ENCODE measurements at places on chromosomes 5 and 9. TPM values are rescaled to one million over a fixed set of nuclear protein-coding genes. Genes with fewer than 3 reads are reported as not detected.

ECSCR gene
- not detected for total RNA-seq

GRCh38 chr5:76372323-76373054 lies 30.6 kb upstream of the IQGAP2 start:
- DNase-seq = no peak

LRRC70 gene
- total RNA-seq = 0.84 TPM

DNA sequence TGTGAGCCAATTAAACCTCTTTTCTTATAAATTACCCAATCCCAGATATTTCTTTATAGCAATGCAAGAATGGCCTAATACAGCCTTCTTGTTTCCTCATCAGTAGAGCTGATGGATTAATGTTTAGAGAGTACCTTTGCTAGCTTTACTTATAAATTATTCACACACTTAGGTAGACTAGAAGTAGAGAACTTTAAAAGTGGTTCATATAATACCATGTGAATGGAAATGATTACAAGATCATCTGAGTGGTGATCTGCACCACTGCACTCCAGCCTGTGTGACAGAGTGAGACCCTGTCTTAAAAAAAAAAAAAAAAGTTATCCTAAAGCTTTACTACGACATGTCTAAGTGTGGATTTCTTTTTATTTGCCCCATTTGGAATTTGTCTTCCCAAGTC lies 23.2 kb upstream of the LRRTM2 start:
- DNase-seq = no peak

CDC20B gene
- not detected for total RNA-seq

INSYN2B gene
- not detected for total RNA-seq

PFN3 gene
- not detected for total RNA-seq

GRCh38 chr5:109951758-109952157 lies 262.0 kb downstream of the MAN2A1 start:
- DNase-seq = no peak

OR1N2 gene
- not detected for total RNA-seq

All from activated B cell treated with CpG ODN at 0.5 μM for 24 hours (primary cell).